Cardiac ventricle fibroblast (primary cell): ENCODE measurements at places on chromosomes 2 and 18. TPM values are rescaled to one million over a fixed set of nuclear protein-coding genes. Genes with fewer than 3 reads are reported as not detected.

Gene NYAP2
- not detected in 2 replicates for total RNA-seq

Gene NEURL3
- not detected in 2 replicates for total RNA-seq

Gene SMARCAL1
- 19.7 and 25.6 TPM in 2 replicates for total RNA-seq

Gene BMP10
- total RNA-seq: not detected in 2 replicates

Gene HOXD4
- 0.87 TPM in 1 of 2 replicates, not detected in the other for total RNA-seq

Gene REG3G
- not detected in 2 replicates for total RNA-seq

Gene KYNU
- 0.25 and 2.5 TPM in 2 replicates for total RNA-seq

Gene SERPINB7
- 2.2 TPM in 1 of 2 replicates, not detected in the other for total RNA-seq

Gene TUBA4B
- total RNA-seq: not detected in 2 replicates

Gene PSMA8
- total RNA-seq: not detected in 2 replicates

Gene CNDP1
- total RNA-seq: not detected in 2 replicates

Gene CHN1
- 12.5 and 14.0 TPM in 2 replicates for total RNA-seq

Gene DCC
- total RNA-seq: 0.06 and 0.20 TPM in 2 replicates

Gene DNAH6
- total RNA-seq: 0.10 TPM in 1 of 2 replicates, not detected in the other

Gene HTR2B
- total RNA-seq: 4.1 and 4.3 TPM in 2 replicates

Gene NEU4
- not detected in 2 replicates for total RNA-seq

Gene ASXL3
- 0.12 TPM in 1 of 2 replicates, not detected in the other for total RNA-seq

Gene TBR1
- not detected in 2 replicates for total RNA-seq

Gene CAD
- 27.5 and 30.3 TPM in 2 replicates for total RNA-seq

Gene RAB17
- 0.34 and 0.81 TPM in 2 replicates for total RNA-seq

Gene ALPI
- not detected in 2 replicates for total RNA-seq

Gene SCTR
- total RNA-seq: not detected in 2 replicates

Gene MZT2A
- 94.3 and 96.1 TPM in 2 replicates for total RNA-seq

Gene KCNS3
- total RNA-seq: 0.34 TPM in 1 of 2 replicates, not detected in the other

Gene TTR
- total RNA-seq: not detected in 2 replicates

Gene AQP4
- not detected in 2 replicates for total RNA-seq

Gene COLEC11
- total RNA-seq: 8.2 and 13.2 TPM in 2 replicates

Gene FHOD3
- 0.10 TPM in 1 of 2 replicates, not detected in the other for total RNA-seq

Gene FAM237A
- not detected in 2 replicates for total RNA-seq

Gene SLC9A4
- total RNA-seq: not detected in 2 replicates

Gene NXPH2
- 0.25 TPM in 1 of 2 replicates, not detected in the other for total RNA-seq

Gene ELOA2
- total RNA-seq: not detected in 2 replicates

Gene TUBB8B
- 0.50 TPM in 1 of 2 replicates, not detected in the other for total RNA-seq

Gene PIAS2
- 13.4 and 14.0 TPM in 2 replicates for total RNA-seq

Gene CREG2
- total RNA-seq: 0.59 and 1.1 TPM in 2 replicates

Gene PLCL1
- 15.5 and 16.7 TPM in 2 replicates for total RNA-seq

Gene KCNG3
- 0.05 and 0.12 TPM in 2 replicates for total RNA-seq

Gene NEB
- total RNA-seq: 0.12 and 0.39 TPM in 2 replicates

Gene KCNG2
- 0.44 and 0.49 TPM in 2 replicates for total RNA-seq

Gene MOGAT1
- total RNA-seq: not detected in 2 replicates
